Hematopoietic multipotent progenitor cell (in vitro differentiated cells): ENCODE measurements at places on chromosomes 5 and 9. TPM values are rescaled to one million over a fixed set of nuclear protein-coding genes. Genes with fewer than 3 reads are reported as not detected.

DNA sequence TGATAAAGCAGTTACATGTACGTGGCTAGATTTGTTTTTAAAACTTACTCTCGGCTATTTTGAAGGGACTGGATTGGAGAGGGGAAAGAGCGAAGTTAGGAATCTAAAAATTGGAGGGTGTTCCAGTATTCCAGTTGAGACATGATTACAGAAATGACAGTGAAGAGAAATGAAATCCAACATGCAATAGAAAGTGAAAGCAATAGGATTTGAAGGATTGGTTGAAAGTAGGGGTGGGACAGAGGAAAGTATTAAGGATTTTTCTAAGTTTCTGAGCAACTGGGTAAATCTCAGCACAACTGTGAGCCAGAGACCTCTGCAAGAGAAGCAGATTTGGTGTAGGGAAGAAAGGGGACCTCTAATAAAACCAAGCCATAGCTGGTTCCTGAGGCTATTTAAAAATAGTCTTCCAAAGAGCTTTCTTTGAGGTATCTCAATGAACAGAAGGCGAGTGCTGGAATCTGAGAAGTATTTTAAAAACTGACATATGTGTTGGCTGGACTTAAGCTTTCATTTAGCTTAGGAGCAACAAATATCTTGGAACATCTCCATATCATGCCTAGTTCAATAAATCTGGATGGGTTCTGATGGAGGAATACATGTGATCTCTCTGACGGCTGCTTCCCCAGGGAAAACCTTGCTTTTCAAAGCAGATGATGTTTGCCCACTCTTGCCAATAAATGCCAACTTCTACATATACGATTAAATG is 110.4 kb upstream of the IFNK start:
- no peak for DNase-seq

FOXI1 gene
- not detected for total RNA-seq

DNA sequence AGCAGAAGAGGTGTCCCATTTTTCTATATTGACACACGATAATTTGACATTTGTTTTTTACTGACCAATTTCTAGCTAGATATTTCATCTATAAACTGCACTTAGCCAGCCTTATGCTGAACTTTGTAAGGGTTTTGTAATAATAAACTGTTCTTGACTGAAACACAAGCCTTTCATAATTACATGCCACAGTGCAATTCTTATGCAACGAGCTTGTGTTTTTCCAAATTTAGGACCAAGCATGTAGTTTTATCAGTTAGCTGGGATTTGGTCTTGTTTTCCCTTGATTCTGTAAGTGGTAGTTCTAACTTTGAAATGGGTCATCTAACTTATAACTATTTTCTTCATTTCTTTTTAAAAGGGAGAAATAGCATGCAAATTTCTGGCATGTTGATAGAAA is 1.3 kb upstream of the LURAP1L start:
- DNase-seq, result no peak

MED10 gene
- 8.6 TPM for total RNA-seq

DNA sequence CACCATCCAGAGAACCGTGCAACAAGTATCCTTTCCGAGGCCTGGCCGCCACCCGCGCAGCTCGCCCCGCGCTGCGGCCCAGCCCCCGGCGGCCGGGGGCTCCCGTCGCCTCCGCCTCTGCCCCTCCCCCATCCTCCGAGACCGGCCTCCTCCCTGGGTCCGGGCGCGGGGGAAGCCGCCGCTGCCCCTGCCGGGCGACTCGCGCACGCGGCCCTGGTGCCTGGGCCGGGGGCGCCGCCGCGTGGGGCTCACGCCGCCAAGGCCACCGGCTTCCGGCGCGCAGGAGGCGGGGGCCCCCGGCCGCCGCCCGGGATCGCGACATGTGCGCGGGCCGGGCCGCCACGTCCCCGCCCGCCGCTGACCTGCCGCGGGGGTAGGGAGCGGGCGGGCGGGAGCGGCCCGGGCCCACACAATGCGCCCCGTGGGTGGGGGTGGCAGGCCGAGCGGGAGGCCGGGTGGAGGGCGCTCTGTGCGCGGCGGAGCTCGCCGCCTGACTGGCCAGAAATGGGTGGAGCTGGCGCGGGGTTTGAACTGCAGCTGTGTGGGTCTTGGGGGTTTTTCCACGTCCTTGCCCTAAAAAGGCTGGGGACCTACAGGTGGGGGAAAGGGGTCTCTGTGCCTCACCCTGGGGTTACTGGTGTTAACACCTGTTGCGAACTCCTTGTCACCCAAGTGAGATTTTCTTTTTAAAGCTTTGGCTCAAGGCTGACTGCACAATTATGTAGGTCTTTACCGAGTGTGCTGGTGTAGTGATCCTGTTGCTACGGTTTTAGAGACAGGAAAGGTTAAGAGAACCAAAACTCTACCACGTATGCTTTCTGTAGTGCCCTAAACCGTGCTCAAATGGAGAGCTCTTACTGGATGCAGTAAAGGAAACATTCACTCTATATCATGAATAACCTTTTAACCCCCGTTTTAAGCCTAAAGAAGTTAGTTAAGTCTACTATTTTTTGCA is 32.3 kb downstream of the TNPO1 start:
- DNase-seq, result peak; percentile 50

- no peak for DNase-seq
Observed at GRCh38 chr5:35214051-35214450, 16.2 kb downstream of the PRLR start.

PALM2AKAP2 gene
- total RNA-seq, result under 0.01 TPM

DNA sequence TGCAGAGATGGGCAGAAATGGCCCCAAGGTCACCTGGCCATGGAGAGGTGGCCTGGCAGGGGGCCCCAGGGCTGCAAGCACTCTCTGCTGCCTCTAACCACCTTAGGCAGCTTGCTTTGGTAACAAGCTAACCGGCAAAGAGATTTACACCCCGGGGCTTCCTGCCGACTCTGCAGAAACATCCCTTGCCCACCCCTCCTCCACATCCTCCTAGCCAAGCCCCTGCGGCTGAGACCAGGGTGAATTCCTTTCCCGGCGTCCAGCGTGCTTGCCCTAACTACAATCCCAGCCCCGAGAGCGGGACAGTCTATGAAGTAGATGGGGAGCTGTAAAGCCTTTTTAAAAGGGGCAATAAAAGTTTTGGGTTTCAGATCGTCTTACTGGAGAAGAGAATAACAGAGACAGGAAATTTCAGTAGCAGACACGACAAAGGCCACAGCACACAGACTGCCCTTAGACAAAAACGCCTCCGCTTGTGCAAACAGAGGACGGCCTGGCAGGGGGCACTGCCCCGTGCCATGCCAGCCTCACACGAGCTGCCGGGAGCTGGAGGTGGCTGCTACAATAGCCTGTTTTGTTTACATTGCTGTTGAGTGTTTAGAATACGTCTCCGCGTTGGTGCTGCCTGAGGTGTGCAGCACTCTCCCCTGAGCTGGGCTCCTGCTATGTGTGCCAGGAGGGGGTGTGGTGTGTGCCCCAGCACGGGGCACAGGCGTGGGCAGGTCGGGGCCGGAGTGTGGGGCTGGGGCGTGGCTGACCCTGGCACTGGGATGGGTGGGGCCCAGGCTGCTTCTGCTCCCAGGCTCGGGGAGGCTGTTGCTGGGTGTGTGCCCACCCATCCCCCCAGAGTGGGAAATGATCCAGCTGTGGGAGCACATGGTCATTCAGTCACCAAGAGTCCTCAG is 15.3 kb downstream of the MYMK start:
- DNase-seq, result no peak

TMEM171 gene
- total RNA-seq, result not detected

DNA sequence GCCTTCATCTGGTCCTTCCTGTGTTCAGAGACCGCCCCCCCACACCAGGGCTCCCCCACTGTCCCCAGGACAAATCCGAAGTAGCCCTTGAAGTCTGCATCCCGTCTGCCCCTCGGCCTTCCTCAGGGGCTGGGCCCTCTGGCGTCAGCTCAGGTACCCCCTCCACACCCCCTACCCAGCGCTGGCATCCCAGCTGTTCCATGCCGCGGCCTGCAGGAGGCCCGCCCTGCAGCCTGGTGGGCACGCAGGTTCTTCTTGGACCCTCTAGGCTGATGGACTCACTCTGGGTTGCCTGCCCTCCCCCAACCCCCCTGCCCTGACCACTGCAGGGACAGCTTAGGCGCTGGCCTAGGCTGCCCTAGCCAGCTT is 6.6 kb downstream of the SLC2A6 start:
- no peak for DNase-seq

GRCh38 chr5:177447611-177448243 is 1.1 kb downstream of the PRR7 start:
- DNase-seq, result no peak

DNA sequence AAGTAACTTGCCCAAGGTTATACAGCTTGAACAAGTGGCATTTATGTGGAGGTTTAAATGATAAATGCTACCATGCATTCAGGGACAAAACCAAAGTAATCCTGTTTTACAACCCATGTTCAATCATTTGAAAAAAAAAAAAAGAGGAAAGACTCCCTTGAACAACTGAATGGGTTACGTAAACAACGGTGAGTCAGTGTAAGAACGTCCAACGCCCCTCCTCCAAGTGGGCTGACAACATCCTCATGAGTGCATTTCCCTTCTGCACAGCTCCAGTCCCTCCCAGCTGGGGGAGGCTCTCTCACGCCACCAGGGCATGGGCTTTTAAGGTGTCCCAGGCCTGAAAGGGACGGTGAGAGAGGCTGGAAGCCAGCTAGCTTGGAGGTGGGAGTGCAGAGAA is 90.0 kb downstream of the PRRT1B start:
- peak; percentile 92 for DNase-seq

DNA sequence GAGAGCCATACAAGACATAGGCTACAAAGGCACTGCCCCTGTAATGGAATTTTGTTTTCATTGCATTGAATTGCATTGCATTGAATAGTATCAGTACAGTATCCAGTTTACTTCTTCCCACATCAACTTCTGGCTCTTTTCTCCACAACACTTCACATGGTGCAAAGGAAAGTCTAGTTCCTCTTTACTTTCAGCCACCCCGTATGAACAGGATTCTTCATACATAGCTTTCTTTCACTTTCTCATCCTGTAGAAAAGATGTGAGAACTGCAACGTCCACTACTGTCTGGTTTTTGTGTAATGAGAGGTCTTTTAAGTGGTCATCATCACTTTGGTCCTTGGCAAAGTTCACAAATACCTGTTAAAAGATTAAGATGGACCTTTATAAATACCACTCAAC is 20.2 kb downstream of the NIPSNAP3B start:
- peak; percentile 32 for DNase-seq

DNA sequence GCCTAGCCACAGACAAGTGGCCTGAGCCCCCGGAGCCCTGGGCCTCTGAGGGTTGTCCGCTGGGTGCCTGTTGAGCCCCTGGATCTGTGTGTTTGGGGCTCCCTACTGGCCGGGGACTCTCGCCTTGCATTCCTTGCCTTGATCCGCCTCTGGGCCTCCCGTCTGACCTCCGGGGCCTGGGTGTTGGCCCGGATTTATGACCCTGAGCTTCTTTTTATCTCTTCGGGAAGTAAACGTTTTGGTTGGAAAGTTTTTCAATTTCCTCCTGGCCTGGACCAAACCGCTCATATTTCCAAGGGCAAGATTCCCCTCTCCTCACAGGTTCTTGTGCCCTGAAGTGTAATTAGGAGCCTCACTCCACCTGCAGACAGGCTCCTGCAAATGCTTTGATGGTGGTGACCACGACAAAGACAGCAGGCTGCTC is 69.3 kb upstream of the EGFLAM start:
- DNase-seq, result no peak
